Motor neuron (in vitro differentiated cells): ENCODE measurements at places on chromosomes 5 and 9.
A peak's percentile ranks its signal among the peaks of the same experiment; 100 is the strongest.

- no peak for ATAC-seq
These were observed 464.9 kb upstream of the NMUR2 start for GRCh38 chr5:152869971-152870370.

DNA sequence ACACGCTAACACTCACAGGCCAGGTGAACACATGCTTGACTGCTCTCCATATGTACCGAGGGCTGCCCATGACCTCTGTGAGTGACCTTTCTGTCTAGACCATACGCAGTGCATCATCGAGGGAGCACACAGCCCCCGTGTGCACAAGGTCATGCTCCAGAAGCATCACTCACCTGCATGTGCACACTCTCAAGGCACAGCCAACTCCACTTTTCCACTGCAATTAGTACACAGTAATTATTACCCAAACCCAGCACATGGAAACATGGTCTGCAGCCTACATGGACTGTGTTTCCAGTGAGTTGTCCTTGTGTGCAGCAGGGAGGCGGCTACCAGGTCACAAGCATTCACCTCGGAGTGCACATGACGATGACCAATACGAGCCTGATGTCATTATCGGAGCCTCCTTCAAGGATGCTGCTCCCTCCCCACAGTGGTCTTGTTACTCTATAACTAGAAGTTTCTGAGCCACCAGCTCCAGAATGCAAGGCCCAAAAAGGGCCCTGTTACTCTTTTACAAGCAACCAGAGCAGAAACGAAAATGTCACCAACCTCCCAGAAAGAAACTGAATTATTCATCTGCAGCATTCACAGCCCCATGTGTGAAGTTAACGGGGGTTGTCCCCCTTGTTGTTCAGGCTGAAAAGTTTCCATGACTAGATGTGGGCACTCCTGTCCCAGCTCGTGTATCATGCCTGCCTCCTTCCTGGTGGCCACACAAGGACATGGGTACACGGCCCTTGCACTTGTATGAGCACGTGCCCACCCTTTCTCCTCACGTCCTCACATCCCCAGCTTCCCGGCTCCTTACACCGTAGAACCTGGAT is 31.2 kb downstream of the SEMA4D start:
- ATAC-seq: no peak

- no peak for ATAC-seq
These were observed 2.5 kb downstream of the PTPDC1 start for GRCh38 chr9:94086486-94087345.

- peak; percentile 11 for ATAC-seq
These were observed 165.5 kb downstream of the TSSK1B start for GRCh38 chr5:113269023-113269997.

DNA sequence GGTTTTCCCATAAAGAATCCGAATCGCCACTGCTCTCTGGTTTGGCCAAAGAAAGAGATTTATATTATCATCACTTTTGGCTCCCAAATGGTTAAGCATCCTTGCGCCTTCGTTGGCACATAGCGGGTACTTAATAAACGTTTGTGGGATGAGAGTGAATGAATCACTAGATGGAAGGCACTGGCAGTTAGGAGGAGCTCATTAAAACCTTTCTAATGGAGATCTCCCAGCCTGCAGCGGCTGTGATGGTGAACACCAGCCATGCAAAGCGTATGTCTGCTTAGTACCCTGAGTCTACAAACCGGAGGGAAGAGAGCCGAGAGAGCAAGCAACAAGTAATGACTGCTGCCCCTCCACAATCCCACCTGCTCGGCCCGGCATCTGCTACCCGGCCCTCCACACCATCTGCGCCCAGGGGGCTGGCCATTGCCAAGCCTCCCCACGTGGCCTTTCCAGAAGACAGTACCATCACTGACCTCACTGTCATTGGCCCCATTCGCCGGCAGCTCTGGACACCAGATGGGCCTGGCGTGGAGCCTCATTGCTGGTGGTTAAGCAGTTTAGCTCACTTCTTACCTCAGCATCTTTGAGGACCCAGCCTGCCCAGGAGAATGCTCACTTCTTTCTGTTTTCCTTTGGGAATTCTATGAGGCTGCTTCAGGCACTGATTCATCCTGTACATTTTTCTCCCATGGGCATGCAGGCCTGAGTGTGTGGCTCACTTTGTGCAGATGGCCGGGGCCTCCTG is 39.3 kb upstream of the ANKRD33B start:
- ATAC-seq: peak; percentile 68

DNA sequence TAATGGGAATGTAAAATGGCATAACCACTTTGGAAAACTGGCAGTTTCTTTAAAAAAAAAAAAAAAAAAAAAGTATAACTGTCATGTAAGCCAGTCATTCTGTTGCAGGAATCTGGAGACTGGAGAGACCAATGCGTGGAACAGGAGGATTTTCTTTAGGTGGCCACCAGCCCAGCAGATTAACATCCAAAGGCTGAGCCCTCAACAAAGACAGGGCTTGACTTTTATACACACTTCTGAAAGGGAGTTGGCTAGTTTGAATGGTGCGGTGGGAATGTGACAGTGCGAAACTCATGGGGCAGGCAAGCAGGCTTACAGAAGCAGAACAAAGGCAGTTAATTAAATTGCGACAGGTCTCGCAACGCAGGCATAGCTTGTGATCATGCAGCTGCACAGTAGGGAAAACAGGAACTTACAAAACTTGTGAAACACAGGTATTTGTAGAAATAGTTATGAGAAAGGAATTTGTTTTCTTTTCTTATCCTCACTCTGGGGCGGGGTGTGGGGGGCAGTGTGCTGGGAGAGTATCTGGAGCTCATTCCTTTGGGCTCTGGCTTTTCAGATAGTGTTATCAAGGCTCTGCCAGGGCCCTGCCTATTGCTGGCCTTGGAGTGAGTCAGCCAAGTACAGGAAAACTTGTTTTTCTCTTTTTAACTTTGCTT is 12.0 kb downstream of the UIMC1 start:
- peak; percentile 96 for ATAC-seq

- ATAC-seq: no peak
These were observed 191.5 kb downstream of the GOLPH3 start for GRCh38 chr5:31982621-31983020.

DNA sequence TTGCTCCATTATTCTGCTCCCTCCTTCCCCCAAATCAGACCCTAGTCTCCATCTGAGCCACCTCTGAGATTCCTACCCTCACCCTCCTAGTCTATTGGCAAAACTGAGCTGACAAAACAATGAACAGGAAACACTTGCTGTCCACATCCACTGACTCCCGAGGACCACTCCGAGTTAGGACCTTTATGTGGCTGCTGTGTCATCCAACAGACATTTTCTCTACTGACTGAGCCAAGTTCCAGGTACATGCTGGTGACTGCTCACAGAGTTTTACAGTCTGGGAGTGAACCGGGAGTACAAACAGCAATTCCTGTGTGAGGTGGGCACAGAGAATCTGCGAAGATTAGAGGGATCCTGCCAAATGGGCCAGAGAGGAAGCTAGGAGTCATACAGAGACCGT is 39.2 kb downstream of the CFAP90 start:
- no peak for ATAC-seq

GRCh38 chr9:130183133-130183762 is 11.0 kb downstream of the NCS1 start:
- ATAC-seq: no peak

- no peak for ATAC-seq
These were observed 14.9 kb downstream of the TXN start for GRCh38 chr9:110241260-110241857.

GRCh38 chr5:116130471-116130870 is 45.6 kb downstream of the COMMD10 start:
- ATAC-seq: no peak

GRCh38 chr9:71518045-71518827 is 250.1 kb downstream of the CEMIP2 start:
- no peak for ATAC-seq

- peak; percentile 53 for ATAC-seq
These were observed 69.3 kb upstream of the NIPAL4 start for GRCh38 chr5:157390551-157391297.

- no peak for ATAC-seq
These were observed 890.4 kb downstream of the EFNA5 start for GRCh38 chr5:106780355-106780754.

DNA sequence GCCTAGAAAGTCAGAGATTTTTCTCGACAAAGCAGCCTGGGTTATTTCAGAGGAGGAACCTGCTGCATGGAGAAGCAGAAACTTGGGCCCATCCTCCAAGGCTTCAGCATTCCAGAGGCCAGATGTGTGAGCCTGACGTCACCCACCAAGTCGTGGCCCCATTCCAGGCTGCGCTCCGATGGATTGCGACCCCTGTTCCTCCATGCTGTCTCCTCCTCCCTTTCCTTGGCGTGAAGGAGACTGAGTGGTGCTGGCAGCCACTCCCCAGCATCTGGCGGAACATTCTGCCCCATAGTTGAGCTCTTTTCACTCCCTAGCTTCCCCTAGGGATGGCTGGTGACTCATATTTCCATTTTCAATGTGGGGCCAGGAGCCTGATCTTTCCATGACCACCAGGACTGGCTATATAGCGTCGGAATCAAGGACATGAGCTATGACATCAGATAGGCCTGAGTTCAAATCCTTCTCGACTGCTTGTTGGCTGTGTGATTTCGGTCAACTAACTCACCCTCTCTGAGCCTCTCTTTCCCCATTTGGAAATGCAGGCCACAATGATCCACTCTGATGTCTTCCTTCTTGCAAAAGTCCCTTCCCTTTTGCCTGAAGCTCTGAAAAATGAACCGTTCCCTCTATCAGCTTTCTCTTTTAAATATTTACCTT is 24.5 kb upstream of the DUSP1 start:
- peak; percentile 33 for ATAC-seq

GRCh38 chr5:135487037-135487395 is 34.9 kb upstream of the TIFAB start:
- ATAC-seq: no peak

- ATAC-seq: no peak
These were observed 714.2 kb downstream of the CETN3 start for GRCh38 chr5:89695371-89695770.

- peak; percentile 8 for ATAC-seq
These were observed 109.0 kb downstream of the VAV2 start for GRCh38 chr9:133882849-133883755.

GRCh38 chr9:6680797-6681146 is 35.2 kb upstream of the GLDC start:
- peak; percentile 47 for ATAC-seq

DNA sequence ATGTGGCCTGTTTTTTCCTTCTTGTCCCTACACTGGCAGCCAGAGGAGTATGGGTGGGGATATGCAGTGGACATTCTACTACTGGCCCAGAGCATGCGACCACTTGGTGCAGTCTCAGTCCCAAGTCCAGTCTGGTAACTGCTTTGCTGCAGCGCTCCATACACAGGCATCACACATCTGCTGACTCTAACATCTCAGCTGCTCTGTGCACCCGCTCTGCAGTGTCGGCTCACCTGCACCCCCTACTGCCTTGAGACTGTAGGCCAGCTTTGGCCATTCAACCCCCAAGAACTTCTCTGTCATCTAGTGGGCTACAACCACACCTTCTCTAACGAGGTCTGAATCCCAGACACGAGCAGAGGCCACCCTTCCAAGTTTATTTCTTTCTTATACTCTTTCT is 46.4 kb upstream of the SLCO6A1 start:
- ATAC-seq: peak; percentile 79

- no peak for ATAC-seq
These were observed 77.9 kb upstream of the ATG10 start for GRCh38 chr5:81893961-81894360.

GRCh38 chr5:72210888-72211678 is 103.8 kb downstream of the MAP1B start:
- peak; percentile 36 for ATAC-seq

GRCh38 chr5:122608222-122608621 is 166.7 kb upstream of the SNX2 start:
- no peak for ATAC-seq

- no peak for ATAC-seq
These were observed 13.5 kb upstream of the TTLL11 start for GRCh38 chr9:122106576-122106975.

DNA sequence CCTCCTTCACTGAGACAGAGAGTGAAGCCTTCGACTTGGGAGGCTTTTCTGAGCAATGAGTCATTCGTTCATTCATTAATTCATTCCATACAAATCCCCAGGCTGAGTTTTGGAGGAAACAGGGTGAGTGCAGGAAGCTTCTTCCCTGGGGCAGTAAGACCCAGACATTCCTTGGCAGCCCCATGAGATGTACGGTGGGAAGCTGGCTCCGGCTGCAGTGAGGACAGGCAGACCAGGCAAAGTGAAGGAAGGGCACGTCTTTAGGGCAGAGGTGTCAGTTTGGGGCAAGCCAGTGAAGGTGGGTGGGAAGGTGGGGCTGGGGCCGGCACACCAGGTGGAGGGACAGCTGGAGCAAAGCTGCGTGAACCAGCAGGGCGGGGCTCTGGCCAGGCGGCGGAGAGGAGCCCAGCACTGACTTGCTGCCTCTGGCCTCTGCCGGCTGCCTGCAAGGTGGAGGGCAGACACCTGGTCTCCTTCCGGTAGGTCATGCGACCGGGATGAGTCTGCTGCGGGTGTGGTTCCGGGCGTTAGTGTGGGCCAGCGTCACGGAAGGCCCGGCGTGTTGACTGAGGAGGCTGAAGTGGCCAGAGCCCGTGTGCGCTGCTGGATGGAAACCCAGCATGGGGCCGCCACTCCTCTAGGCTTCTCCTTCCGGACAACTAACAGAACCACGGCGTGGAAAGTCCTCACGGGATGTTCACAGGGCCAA is 16.6 kb downstream of the OLFM1 start:
- ATAC-seq: no peak

DNA sequence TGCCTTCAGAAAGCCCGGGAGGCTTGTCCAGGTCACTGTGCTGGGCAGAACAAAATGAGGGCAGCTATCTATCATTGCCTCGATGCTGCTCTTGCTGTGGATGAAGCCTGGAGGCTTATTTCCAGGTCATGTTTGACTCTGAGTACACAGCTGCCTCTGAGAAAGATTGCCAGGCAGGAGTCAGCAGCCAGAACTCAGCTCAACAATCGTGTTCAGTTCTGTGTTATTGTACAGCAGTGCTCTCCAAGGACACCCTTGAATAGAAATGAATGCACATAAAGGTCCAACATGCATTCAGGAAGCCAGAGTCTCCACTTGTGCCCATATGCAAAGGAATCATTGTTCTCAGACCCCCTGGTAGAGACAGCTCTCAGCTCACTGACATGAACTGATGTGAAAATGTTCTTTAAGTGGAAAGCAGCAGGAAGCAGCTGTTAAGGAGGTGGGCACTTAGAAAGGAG is 61.7 kb upstream of the ZFR start:
- no peak for ATAC-seq

- ATAC-seq: peak; percentile 49
These were observed 388 bp downstream of the ANKS6 start for GRCh38 chr9:98795970-98796363.

- ATAC-seq: no peak
These were observed 4.4 kb downstream of the PDCD1LG2 start for GRCh38 chr9:5514617-5515260.

DNA sequence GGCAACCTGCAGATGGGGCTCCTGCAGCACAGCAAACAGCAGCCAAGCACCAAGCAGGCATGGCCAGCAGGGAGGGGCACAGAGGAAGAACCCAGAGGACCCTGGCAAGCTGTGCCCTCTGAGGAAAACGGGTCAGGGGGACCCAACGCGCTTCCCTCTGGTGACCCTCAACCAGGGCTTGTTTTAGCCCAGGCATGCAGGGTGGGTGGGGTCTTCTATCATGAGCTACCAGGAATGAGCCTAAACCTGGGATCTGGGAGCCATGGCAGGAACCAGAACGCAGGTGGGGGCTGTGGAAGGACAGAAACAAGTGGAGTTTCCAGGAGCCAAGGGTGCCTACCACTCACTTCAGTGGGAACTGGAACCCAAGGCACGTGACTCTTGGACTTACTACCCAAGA is 20.9 kb downstream of the IPPK start:
- no peak for ATAC-seq

- ATAC-seq: no peak
These were observed 83.4 kb downstream of the ADRB2 start for GRCh38 chr5:148909766-148910165.
